Mesenteric fat pad (tissue), 1 donor: ENCODE measurements at places on chromosomes 2 and 18. TPM values are rescaled to one million over a fixed set of nuclear protein-coding genes. Genes with fewer than 3 reads are reported as not detected.

- DNase-seq = no peak
Measured at GRCh38 chr2:174551697-174552096, 45.9 kb downstream of the WIPF1 start.

DNA sequence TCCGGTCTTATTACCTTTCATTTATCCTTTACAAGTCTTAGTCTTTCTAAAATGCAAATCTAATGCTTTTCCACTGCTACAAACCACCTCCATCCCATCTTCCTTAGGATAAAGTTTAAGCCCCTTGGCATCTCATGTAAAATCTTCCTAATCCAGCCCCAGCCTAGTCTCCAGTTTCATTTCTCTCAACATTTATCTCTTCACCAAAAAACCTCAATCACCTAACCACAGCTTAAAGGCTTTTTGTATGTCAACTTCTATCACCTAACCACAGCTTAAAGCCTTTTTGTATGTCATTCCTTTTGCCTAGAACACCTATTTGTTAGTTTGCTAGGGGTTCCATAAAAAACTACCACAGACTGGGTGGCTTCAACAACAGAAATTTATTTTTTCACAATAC lies 4.2 kb downstream of the TRAK2 start:
- DNase-seq = no peak

DNA sequence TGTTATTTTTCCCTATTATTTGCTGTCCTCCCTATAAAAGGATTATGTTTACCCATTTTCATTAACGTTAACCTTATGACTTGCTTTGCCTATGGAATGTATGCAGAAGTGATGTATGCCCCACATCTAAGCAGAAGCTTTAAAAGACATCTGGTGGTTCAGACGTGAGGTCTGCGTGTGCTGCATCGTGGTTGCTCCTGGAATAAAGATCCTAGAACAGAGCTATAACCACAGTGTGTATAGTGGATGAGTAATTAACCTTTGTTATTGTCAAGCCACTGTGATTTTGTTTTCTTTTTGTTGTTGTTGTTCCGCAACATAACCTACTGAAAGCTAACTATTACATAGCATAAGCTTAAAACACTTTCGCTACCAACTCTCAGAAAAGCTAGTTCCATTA lies 20.9 kb upstream of the CFAP36 start:
- no peak for DNase-seq

DNA sequence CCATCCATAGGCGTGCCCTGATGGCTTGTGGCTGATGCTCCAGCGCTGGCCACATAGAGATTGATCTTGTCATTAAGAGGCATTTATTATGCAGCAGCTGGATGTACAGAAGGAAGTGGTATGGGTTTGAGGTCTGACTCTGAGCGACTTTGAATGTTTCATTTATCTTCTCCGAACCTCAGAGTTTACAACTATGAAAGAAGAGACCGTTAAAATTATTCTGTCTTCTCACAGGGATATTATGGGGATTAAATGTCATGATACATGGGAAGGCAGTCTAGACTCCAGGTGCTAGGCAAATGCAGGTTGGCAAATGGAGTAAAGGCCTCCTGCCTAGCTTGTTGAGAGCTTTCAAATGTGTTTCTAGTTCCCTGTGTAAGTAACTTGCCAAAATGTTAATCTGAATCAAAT lies 30.3 kb downstream of the MOGAT1 start:
- DNase-seq = no peak

DNA sequence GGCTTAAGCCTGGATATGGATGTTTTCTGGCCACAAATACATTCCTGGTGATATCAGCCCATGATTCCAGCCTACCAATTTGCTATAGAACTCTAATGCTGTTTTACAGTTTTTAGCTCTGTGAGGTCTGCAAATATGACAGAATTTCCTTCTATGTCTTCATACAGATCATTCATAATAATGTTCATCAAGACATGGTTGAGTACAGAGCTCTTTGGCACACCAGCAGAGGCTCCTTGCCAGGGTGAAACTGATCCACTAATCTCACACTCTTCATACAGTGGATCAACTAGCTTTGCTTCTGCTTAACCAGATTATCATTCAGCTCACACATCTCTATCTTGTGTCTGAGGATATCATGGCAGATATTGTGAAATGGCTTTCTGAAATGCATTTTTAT lies 672.1 kb downstream of the STK39 start:
- DNase-seq = no peak

The CGREF1 gene
- total RNA-seq = 11.0 TPM
